Activated CD4-positive, alpha-beta T cell treated with anti-CD3 and anti-CD28 coated beads, Interleukin-2, amount 50 U/mL, for 24 hours (primary cell): ENCODE measurements at places on chromosomes 4 and X.

DNA sequence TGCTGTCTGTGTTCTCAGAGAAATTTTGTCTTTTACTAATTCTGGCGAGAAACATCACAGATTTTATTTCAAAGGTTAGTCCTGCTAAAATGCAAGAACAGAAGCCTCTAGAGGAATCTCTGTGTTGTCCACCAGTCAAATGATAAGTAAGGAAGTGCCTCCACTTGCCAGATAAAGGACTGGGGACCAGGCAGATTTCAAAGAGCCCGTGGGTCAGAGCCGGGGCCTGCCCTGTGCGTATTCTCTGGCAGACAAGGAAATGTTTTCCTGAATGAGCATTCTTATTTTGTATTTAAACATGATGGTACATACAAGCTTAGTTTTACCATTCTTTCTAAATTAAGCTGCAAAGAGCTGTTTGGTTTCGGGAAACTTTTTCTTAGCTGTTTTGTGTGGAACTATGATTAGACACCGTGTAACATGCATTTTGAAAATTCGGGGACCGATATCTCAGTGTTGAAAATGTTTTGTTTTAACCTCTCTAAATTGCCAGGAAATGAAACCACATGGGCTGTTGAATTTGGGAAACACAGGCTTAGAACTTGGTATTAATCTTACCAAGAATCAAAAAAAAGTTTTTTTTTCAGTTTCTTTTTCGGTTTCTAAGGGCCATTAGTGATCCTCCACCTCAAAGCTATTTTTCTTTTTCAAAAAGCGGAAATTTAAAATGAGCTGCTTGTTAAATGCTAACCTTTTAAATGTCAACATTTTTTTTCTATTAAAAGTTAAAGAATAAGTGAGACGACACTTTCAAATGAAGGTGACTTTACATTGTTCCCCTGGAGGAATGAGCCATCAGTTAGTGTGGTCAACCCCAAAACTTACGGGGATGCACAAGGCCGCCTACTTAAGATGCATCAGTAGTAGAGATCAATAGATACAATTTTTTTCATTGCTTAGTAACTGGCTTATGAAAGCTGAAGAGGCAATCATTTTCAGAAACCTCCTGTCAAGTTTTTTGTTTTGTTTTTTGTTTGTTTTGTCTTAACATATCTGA is 89.6 kb upstream of the MTM1 start:
- no peak for DNase-seq

- DNase-seq = no peak
Measured at GRCh38 chr4:3013839-3014350, 50.5 kb downstream of the GRK4 start.

GRCh38 chr4:182715548-182715947 is 201.6 kb downstream of the DCTD start:
- DNase-seq = no peak

DNA sequence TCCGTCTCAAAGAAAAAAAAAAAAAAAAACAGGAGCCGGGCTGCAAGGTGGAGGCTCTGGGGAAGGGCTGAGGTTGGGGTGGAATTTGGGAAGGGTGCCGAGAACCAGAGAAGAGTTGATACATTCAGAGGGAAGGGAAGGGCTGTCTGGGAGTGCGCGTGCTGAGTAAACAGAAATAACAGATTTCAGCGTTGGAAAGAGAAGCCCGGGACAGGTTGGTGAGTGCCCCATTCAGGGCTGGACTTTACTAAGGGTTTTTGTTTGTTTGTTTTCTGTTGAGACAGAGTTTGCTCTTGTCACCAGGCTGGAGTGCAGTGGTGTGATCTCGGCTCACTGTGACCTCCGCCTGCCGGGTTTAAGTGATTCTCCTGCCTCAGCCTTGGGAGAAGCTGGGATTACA is 1.7 kb upstream of the IL3RA start:
- no peak for DNase-seq

DNA sequence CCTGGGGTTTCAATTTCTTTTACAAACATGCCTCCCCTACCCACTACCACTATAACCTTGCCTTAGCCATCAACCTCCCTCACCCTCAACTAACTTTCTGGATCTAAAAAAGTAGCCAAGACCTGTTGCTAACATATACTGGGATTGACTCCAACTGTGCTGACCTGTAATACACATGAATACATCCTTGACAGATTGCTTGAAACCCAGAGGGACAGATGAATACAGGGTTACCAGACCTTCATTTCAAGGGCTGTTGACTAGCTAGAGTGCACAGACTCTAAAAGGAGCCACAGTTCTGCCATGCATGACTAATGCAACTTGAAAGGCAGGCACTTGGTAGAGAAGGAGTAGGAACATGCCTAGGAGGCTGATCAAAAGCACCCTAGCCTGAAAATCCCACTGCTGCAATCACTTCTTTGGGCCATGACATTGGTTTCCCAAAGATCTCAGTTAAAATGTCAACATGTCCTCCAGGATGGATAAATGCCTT is 121.0 kb downstream of the PCDH19 start:
- no peak for DNase-seq

GRCh38 chr4:101163936-101164335 is 183.4 kb downstream of the PPP3CA start:
- DNase-seq = no peak

DNA sequence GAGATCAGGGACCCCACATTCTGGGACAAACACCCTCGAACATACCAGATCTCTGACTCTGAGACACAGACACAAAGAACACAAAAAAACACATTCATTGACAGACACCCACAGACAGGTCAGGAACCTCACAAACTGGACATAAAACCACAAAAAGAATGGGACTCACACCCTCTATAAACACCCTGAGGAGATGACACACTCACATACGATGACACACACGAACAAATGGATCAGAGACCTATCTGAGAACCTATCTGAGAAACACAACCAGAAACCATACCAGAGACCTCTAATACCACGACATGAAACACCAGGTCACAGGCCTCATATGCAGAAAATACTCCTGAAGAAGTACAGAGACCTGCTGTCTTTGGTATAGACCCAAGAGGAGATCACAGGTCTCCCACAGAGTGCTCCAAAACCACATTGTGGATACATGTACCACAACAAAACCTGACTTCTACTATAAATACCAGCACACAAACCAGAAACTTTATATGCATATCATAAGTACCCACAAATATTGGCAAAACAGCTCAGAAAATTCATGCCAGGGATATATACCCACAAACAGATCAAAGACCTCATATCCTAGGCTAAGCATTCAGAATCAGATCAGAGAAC is 19.5 kb downstream of the SUV39H1 start:
- no peak for DNase-seq

- no peak for DNase-seq
Measured at GRCh38 chr4:159600061-159600460, 497.2 kb downstream of the RAPGEF2 start.

DNA sequence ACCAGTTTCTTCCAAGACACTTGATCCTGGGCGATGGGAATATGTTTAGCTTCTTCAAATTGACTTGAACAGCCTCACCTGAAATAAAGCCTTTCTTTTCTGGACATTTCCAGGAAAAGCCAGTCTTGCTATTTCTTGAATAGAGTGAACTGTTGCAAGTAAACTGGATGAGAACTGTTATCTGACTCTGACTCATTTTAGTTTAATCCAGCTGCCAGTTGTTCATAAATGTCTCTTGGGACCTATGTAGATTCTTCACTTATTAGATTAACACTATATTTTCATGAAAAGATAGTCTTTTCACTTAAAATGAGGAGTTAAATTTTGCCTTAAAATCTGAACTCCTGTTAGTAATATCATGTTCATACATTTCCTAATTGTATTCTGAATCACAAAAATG is 615.4 kb upstream of the GALNT7 start:
- DNase-seq = no peak

DNA sequence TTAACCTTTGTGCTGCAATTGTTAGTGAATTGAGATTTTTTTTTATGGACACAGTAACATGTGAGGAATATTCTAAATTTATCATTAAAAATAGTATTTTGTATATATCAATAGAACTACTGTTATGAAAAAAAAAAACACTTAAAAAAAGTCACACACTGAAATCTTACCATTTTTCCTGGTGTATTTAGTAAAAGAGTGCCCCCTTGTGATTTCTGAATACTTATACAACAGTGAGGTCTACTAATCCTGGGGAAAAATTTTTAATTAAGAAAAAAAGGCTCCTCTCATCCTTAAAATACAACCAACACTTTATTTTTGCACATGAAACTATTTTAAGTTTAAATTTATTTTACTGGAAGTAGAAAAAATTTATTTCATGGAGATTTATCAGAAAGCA is 56.4 kb upstream of the SPOCK3 start:
- no peak for DNase-seq

- no peak for DNase-seq
Measured at GRCh38 chr4:83516042-83516772, 19.7 kb upstream of the GPAT3 start.

GRCh38 chr4:42609051-42609450 is 47.9 kb downstream of the ATP8A1 start:
- no peak for DNase-seq

- DNase-seq = peak; percentile 39
Measured at GRCh38 chr4:151031831-151032605, 16.9 kb upstream of the LRBA start.

DNA sequence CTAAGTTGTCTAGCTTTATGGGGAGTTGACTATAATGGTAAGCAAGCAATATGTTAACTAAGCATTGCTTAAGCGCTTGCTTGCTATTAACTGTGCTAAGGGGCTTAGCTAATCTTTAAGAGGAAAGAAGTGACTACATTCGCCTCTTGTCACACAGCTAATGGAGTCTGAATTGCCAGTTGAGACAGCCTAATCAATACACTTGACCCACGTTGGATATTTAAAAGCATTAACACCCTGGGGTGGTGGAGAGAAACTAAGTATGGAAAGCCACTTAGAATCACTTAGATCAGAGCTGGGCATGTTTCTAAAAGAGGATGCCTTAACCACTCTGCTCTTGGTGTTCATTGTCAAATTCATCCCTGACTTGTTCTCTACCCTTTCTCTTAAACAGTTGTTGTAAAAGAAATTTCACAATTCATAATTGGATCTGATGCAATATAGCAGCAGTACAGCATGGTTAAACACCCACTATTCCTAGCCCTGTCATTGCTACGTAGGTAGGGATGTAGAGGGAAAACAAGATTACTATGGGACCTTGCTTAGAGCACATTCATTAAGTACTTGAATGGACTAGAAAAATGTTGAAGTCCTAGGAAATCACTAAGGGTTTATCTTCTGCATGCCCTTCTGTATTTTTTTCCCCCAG is 3.5 kb downstream of the ZAR1 start:
- DNase-seq = no peak

DNA sequence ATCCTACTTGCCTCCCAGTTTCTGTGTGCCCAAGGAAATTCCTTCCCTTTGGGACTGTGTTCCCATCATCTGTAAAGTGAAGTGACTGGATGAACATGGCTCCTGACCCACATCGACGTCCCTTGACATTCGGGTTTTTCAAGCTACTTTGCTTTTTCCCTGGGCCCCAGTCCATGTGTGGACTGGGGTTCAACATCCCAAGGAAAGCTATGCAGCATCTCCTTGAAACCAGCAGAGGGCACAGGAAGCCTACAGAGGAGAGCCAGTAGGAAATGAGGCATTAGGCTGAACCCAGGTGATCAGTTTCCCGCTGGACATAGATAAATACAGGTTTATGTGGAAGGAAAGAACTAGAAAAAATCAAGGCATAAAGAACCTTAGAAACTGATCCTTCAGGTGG is 145.1 kb upstream of the ARHGEF9 start:
- DNase-seq = no peak

DNA sequence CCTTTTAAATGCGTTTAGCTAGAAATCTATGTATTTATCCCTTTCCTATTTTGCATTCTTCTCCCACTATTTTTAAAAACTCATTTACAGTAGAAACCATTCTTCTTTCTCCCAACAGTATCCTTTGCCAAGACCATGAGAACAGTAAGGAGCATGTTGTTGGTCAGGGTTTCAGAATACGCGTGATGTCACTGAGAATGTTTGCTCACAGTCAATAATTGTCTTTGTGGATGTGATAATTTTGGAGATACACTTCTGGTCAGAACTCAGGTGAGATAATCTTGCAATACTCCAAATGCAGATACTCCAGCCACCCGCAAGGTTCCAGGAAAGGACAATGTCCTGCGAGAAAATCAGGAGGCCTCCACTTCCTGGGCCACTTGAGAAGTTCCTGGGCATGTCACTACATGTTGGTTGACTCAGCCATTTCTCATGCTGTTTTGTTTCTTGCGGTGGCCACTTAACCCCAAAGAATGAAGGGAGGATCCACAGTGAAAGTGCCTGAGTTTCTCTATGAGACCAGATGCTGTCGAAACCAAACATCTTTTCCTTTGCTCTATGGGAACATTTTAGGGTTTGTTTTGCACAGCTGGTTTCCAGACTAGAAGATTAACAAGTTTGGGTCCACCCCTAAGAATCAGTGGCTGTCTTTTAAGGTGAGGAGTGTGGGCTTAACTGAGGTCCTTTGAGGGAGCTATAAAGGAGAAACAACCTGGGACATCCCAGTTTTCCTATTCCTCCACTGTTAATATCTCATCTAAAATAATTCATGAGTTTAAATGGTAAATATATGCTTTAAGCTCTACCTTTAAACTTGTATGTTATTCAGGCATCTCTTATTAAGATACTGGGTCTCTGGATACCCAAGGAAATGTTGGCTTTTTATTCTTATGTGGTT is 116.0 kb downstream of the SOWAHB start:
- no peak for DNase-seq

- no peak for DNase-seq
Measured at GRCh38 chrX:103878466-103879122, 46.5 kb upstream of the RAB9B start.

DNA sequence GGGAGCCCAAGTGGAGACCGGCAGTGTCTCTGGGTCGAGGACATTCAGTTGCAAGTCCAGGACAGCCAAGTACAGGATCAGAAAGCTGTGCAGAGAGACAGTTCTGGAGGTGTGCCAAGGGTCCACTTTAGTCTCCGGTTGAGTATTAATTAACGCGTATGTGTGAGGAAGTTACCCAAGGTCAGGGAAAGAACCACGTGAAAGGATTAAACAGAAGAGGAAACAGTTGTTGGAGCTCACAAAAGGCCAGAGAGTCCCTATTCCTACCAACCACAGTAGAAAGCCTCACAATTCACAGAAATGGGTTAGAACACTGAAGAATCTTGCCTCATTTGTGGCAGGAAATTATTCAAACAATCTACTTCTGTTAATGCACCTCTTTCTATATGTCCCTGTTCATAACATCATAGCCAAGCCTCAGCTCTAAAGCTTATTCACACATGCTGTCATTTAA is 17.9 kb upstream of the NSUN7 start:
- no peak for DNase-seq

DNA sequence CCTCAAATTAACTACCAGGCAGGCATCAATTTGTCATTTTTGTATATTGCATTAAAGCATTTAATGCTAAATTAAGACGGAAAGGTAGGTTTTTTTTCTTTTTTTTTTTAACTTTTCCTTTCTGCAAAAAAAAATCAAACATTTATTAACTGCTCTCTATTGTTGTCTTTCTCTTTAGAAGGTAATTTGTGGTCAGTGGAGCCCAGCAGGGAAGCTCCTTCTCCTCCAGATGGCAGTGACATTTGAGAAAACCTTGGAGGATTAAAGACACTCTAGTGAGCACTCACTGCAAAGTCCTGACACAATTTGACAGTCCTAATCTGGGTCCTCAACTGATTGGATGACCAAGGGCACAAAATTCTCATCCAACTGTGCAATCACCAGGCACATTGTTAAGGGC is 102.4 kb downstream of the SLIT2 start:
- no peak for DNase-seq
